ENCODE measurements at places on chromosomes 1 and 21. TPM values are rescaled to one million over a fixed set of nuclear protein-coding genes. Genes with fewer than 3 reads are reported as not detected.
A peak's percentile ranks its signal among the peaks of the same experiment; 100 is the strongest.

The CASZ1 gene
- 210 TPM for total RNA-seq

DNA sequence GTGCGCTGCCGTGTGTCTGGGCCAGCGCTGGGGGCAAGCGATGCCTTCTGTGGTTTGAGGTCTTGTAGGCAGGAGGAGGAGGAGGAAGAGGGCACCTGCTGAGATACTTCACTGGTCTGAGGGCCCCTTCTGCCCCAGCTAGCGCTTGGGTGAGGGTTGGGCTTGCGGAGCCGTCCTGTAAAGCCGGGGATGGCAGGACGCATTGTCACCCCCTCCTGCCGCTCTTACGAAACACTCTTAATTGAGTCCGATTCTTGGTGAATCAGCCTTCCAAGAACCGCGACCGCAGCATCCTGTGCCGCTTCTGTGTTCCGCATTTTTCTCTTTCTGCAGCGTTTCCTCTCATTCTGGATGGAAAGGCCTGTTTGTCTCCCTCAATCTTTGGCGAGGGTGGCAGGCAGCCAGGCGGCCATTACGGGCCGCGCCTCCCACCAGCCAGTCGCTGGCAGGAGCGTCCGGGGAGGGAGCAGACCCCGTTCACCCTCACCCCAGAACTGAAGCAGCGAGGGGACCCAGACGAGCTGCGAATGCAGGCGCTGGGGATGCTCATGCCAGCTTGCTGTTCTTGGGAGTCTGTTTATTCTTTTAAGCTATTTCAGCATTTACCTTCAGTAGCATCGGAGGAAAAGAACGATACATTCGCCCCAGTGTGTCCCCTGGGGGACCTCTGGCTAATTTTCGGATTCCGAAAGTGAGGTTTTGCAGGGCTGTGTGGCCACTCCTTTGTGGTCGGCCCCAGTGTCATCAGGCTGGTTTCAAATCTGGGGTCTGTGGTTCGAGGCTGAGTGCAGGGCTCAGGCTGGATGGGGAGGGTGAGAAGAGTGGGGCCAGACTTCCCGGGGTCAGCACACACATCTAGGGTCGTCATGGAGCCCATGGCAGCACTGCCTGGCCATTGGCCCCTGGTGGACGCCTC lies 62.7 kb downstream of the SKI start:
- DNase-seq, result peak; percentile 89

The DSCAM gene
- not detected for total RNA-seq

GRCh38 chr21:32521736-32522355 lies 63.5 kb downstream of the TCP10L start:
- DNase-seq, result no peak

DNA sequence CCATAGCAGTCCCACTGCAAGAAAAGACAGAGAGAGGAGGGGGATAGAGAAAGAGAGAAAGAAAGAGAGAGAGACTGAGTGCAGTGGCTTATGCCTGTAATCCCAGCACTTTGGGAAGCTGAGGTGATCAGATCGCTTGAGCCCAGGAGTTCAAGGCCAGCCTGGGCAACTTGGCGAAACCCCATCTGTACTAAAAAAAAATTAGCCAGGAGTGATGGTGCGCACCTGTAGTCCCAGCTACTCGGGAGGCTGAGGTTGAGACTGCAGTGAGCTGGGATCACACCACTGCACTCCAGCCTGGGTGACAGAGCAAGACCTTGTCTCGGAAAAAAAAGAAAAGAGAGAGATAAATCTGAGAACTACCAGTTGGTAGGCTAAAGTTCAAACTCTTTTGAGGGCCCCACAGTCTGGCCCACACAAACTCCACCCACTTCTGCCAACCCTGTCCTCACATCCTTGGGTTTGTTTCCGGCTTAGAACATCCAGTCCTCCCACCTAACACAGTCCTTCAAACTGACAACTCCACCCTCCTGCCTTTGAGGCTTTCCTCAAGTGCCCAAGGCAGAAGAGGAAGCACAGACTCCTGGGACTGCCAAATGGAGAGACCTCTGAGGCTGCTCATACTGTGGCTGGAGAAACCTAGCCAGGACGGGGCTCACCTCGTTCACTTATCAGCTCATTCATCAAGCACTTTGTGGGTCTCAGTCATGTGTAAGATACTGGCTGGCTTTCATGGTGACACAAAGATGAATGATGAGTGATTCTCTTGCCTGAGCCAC lies 20.1 kb downstream of the TFAP2E start:
- no peak for DNase-seq

The LCE1F gene
- 121 TPM for total RNA-seq

DNA sequence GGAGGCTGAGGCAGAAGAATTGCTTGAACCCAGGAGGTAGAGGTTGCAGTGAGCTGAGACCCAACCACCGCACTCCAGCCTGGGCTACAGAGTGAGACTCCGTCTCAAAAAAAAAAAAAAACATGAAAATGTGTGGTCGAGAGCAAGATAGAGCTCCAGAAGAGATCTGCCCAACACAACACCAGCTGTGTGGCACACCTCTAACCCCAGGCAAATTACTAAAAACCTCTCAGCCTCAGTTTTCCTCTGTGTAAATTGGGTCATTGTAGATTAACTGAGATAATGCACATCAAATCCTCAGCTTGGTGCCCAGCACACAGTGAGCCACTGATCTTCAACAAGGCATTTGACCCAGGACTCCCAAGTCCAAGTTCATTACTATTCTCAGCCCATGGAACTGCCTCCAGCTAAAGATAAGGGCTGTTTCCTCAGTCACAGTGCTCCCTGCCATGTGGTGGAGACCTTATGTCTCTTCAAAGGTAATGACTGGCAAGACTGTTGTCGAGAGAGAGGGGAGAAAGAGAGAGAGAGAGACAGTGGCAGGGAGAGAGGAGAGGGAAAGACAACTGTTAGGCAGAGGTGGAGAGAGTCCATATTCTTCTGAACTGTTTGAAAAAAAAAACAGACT lies 58.1 kb downstream of the PTP4A2 start:
- no peak for DNase-seq

The HSD11B1 gene
- total RNA-seq, result 37.1 TPM

- no peak for DNase-seq
These were observed 81.0 kb downstream of the TAS1R2 start for GRCh38 chr1:18778437-18778836.

DNA sequence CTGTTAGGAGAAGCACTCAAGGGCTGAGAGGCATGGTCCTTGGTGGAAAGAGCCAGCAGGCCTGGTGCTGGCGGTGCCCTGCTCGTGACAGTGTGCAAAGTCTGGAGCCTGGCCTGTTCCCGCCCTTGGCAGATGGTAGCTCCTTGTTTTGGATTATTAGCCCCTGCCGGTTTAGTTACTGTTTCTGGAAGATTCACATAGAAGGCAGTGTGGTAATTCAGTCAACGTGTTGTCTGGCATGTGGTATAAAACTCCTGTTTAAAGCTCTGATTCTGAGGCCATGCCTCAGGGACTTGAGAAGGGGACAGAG lies 6.8 kb downstream of the PKNOX1 start:
- DNase-seq, result no peak

DNA sequence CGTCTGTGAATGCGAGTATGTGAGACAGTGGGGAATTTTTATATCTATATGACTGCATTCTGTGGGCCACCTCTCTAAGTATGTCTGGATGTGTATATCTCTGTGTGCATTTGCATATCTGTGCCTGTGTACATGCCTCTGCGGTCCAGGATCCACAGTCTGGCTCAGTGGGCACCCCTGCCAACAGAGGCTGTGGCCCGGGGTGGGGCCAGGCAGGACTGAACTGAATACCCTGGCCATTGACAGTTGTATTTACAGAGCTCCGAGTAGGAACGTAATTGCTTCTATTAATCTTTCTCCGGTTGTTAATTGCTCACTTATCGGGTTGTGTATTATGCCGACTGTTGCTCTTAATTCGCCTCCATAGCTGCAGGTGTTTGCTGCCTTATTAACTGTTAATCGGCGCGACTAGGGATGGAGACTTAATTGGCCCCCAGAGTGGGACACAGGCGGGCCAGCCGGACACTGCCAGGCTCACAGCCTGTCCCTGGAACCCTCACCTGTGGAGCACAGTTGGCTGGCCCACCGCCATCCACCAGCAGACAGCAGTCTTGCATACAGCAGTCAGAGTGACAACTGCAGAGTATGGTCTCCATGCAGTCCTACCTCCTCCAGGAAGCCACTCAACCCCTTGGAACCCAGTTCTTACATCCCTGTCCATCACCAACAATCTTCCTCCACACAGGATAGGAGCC lies 22.4 kb upstream of the ADGRB2 start:
- DNase-seq, result peak; percentile 85

DNA sequence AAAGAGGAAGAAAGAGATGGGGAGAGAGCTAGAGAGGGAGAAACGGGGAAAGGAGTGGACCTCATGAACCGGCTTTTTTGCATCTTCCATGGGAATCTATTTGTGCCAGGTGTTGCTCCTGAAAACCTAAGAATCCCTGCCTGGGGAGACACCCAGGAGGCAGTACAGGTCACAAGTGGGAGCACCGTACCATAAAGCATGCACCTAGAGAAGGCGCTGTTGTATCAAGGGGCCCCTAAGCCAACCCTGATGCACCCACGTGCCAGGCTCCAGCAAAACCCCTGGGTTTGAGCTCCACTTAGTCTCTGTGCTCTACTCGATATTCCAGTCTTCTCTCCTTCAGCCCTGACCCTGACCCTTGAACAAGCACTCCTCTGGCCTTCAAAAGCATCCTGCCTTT lies 233.6 kb downstream of the RRAGC start:
- DNase-seq, result no peak

The TRIM45 gene
- total RNA-seq, result 1.9 TPM

The MNDA gene
- total RNA-seq, result 3.3 TPM

DNA sequence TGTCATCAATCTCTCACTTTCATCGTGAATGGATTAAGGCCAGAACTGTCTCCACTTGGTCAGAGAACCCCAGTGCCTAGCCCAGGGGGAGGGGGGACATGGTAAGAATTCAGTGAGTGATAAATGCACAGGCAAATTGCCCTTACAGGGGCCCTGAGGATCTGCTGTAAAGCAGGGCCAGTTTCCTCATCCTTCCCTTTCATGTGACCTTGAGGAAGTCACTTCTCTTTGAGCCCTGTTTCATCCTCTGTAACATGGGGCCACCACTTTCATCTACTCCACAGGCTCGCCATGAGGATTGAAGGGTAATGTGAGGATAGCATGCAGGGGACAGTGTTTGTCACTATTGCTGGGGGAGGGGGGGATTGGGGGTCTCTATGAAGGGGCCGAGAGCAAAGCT lies 28.1 kb upstream of the C1QA start:
- DNase-seq, result no peak

The KRTAP12-2 gene
- total RNA-seq, result not detected

GRCh38 chr1:151478140-151478812 lies 19.0 kb upstream of the POGZ start:
- no peak for DNase-seq

DNA sequence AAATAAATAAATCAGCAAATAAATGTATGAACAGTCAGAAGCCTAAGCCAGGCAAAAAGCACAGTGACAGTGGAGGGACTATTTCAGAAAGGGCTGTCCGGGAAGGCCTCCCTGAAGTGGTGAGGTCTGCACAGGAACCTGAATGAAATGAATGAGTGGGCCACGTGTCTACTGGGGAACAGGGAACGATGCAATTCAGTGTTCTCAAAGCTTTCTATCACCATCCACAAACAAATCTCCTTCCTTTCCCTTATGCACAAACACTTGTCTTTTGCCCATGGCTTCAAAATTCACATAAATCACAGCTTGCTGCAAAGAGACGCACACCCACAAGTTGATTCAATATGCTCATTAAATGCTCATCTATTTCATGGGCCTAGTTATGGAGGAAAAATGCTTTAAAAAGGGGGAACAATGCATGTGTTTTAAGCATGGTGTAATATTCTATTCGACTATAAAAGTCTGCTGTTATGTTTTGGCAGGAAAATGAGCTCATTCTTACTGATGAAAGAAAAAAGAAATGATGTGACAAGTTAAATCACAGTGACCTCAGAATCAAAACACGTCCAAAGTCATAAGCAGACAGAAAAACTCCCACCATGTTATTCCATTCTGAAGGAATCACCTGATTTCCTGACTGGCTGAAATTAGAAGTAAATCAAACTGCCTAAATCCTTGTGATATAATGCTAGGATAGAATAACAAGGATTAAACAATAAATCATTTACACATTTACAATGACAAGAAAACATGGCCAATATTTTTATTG lies 21.6 kb downstream of the URB1 start:
- no peak for DNase-seq

- no peak for DNase-seq
These were observed 16.7 kb upstream of the DISP1 start for GRCh38 chr1:222798116-222798515.

The ACTL8 gene
- not detected for total RNA-seq

GRCh38 chr1:20492751-20493150 lies 6.7 kb upstream of the CAMK2N1 start:
- no peak for DNase-seq

GRCh38 chr1:5563861-5564577 lies 428.2 kb downstream of the NPHP4 start:
- peak; percentile 65 for DNase-seq

- DNase-seq, result no peak
These were observed 177.1 kb downstream of the ETS2 start for GRCh38 chr21:38982804-38983203.

DNA sequence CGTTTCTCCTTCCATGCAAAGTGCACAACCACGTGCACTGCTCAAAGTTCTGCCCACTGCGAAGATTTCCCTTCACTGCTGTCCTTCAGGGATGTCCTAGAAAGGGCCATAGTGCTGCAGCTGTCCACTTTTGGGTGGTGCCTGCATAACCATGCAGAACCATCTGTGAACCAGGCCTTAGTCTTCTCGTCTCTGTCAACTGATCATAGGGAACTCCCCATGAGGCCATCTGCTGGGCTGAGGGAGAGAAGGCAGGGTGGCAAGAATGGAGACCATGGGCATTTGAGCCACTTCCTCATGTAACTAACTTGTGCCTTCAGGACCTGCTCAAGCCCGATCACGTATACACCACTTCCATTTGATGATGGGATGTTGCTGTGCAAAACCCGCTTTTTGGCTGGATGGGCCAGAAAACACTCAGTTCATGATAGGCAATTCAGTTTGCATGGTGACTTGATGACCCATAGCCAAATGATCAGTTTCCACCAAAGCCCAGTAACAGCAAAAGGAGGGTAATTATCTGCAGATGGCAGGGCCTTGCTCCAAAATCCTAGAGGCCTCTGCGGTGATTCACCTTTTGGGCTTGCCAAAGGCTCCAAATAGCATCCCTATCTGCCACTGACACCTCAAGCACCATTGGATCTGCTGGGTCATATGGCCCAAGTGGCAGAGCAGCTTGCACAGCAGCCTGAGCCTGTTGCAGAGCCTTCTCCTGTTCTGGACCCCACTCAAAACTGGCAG lies 9.5 kb downstream of the ST6GALNAC5 start:
- no peak for DNase-seq

GRCh38 chr1:165836664-165837482 lies 9.5 kb downstream of the UCK2 start:
- DNase-seq, result no peak

- no peak for DNase-seq
These were observed 74.2 kb downstream of the PTPN14 start for GRCh38 chr1:214476986-214477870.
